ENCODE measurements at places on chromosomes 13 and 19.

DNA sequence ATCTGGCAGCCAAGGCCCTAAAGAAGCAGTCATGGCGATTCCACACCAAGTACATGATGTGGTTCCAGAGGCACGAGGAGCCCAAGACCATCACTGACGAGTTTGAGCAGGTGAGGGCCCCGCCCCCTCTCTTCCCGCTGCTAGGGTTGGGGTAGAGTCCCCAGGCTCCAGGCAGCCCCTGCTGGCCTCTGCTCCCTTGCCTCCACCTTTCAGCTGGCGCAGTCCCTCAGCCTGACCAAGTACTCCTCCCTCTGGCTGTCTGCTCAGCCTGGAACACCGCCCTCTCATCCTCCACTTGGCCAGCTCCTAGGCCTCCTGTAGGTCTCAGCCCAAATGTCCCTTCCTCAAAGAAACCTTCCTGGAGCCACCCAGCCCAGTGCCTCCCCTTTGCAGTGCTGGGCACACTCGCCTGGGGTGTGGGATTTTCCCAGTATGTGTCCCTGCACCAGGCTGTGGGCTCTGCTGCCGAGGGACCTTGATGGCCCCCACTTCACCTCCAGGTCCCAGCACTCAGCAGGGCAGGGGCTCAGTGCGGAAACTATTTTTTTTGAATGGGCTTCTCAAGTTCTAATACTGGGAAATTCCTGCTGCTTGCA is 5.7 kb downstream of the LENG1 start:
- no peak for DNase-seq

- no peak for DNase-seq
Observed at GRCh38 chr19:19656451-19657396, 6.8 kb downstream of the ATP13A1 start.

- DNase-seq = no peak
Observed at GRCh38 chr13:47621931-47622330, 379.1 kb downstream of the SUCLA2 start.

DNA sequence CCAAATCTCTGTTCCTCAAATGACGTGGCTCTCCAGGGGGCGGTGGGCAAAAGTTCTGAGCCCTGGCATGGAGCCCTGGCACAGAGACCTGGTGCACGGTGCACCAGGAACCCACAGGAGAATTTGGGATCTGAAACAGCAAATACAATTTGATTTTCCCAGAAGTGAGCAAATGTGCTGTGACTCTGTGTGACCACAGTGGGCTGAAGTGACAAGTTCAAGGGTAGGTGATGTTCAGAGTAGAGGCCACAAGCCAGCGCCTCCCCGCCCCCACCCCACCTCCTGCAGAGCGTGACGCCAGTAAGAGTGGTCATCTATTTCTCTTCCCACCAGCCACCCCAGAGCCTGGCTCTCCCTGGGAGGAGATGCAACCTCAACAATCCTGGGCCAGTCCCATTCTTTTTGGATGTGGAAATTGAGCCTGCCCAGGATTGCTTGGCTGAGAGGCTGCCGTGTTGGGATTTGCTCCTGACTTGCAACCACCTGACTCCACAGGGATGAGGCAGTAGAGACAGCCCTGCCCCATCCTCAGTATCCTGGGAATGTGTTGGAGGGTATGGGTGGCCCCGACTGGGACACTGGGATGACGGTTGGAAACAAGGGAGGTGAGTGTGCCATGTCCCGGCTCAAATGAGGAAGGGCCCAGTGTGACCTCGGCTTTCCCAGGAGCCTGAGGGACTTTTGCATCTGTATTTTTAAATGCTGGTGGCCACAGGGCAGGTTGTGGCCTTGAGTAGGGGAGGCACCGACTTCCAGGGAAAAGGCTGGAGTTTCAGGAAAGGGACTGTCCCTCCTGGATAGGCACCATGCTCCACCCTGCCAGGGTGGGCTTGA is 11.1 kb upstream of the BCL3 start:
- DNase-seq = no peak

GRCh38 chr13:58999851-59000250 is 1163.9 kb downstream of the DIAPH3 start:
- no peak for DNase-seq

DNA sequence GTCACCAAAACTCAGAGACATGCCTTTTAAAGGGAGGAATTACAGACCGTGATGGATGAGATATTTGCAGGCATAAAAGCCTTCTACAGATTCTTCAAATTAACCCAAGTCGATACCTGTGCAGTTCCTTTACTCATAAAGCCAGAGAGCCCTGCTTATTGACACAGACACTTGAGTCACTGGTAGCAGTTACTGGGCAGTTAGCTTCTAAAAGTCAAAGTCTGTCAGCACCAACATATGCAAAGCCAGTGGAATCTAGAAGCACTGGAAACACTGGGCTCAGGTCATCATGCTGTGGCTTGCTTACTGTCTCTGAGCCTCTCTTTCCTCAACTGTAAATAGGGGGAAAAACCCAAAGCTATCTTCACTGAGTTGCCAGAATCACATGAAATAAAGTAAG is 25.7 kb upstream of the LRCH1 start:
- no peak for DNase-seq

DNA sequence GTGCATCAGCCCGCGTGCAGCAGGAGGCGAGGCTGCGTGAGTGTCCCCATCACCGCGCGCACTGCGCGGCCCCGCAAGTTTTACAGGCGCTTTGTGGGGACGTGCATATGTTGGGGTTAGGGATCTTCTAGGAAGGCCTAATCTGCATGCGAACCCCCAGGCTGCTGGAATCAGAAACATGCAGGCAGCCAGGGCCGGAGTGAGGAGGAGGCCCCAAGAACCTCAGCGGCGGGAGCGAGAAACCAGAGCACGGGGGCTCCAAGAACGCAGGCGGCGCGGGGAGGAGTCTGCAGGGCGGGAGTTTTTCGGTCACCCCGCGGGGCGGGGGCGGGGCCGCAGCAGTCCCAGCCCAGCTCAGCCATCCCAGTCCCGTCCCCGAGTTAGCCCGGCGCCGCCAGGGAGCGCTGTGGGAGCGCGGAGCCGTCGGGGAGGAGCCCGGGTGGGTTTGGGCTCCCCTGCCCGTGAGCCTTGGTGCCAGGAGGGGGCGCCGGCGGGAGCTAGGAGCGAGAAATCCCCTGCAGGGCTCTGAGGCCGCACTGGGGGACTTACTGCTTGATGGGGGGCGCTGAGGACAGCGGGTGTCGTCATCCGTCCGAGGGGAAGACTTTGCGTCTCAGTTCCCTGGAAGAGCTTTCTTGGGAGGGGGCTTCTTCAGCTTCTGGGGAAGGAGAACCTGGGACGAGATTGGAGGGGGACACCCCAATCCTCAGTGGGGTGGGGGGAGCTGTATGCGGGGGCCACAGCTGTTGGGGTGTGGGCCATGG is 933 bp upstream of the NRTN start:
- DNase-seq = peak; percentile 88

GRCh38 chr13:95100525-95101433 is 200.5 kb downstream of the ABCC4 start:
- DNase-seq = no peak

DNA sequence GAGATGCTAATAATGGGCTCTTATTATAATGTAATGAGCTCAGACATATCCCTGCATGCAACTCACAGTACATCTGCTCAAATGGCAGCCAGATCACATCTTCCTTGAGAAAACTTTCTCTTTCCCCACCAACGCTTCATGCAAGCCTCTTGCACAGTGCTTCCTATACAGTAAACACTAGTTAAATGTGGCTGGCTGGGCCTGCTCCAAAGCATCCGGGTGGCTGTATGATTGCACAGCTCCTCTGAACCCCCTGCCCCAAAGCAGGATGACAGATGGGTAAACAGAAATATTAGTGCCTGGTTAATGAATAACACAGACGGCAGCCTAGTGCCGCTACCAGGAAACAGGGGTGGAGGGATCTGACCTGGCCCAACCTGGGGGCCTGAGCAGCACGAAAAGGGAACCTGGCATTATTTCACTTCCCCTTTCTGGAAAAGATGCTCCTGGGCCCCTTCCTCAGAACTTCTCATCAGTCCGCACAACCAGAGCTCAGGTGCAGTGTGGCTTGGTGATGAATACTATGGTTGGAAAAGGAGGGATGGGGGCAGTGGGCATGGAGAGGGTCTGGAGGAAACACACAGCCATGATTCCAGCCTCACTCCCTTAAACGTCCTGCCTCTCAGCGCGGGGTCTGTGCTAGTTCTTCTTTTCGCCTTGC is 10.8 kb downstream of the FFAR2 start:
- no peak for DNase-seq

DNA sequence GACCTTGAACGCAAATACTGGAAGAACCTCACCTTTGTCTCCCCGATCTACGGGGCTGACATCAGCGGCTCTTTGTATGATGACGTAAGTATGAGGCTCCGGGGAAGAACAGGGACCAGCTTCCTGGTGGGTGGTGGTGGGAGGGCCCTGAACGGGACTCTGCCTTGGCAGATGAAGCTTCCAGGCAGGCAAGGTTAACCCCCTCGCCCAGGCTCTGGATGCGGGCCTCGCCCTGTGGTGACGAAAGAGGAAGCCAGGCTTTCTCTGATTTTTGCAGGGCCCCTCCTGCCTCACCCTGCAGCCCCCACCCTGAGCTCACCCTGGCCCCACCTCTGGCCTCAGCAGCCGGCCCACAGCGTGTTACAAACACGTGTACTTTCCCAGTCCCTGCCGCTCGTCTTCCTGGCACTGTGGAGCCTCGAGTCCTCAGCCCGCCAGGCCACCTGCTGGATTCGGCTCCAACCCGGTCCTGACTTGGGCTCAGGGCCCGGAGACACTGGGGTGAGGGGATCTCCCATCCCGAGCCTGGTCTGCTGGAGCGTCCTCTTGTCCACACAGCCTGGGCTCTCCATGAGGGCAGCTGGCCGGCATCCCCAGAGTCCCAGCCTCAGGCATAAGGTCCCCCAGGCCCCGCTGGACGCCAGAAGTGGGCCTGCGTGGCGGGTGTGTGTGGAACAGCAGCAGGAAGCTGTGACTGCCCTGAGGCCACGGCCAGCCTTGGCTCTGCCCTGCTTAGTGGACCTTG is 72.4 kb downstream of the KDM4B start:
- DNase-seq = no peak

- no peak for DNase-seq
Observed at GRCh38 chr19:46295401-46296201, 1.2 kb upstream of the HIF3A start.
